ENCODE measurements at places on chromosomes 12 and 14.

DNA sequence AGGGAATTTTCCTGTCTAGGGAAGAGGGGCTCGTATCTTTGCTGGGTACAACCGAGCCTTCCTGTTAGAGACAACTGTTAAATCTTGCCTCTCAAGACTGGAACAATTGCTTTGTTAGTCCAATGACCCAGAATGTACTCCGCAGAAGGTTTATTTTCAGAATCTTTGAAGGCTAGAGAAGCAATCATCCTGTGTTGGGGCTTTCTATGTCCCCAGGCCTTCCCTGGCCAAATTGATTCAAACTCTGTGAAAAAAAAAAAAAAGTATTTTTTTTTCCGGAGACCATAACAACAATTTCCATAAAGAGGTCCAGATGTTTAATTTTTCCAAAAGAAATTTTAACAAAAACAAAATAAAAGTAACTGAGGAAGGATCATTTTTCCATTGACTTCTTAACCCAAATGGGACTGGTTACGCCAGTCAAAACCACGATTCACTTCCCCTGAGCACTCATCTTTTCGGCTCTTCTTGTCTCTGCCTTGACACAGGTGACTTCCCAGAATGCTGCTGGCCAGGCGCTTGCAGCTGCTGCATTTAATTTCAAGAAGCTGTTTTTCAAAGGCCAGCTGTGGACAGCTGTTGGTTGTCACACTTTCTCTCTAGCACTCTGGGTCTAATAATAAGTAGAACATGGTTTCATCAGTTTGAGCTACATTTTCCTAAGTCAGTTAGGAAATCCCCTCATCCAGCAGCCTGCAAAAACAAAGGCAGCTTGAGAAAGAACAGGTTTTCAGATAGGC, 81.6 kb upstream of the MANSC4 start:
- DNase-seq = no peak

- DNase-seq = no peak
Measured at GRCh38 chr12:116673681-116674111, 64.2 kb downstream of the SPRING1 start.

DNA sequence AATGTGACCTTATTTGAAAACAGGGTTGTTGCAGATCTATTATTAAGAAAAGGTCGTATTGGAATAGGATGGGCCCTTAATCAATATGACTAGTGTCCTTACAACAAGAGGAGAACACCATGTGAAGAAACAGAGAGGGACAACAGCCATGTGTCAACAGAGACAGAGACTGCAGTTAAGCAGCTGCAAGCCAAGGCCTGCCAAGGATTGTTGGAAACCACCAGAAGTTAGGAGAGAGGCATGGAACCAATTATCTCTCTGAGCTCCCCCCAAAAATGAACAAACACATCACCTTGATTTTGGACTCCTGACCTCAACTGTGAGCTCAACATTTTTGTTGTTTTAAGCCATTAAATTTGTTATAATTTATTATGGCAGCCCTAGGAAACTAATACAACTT, 214.6 kb upstream of the PRKD1 start:
- no peak for DNase-seq

DNA sequence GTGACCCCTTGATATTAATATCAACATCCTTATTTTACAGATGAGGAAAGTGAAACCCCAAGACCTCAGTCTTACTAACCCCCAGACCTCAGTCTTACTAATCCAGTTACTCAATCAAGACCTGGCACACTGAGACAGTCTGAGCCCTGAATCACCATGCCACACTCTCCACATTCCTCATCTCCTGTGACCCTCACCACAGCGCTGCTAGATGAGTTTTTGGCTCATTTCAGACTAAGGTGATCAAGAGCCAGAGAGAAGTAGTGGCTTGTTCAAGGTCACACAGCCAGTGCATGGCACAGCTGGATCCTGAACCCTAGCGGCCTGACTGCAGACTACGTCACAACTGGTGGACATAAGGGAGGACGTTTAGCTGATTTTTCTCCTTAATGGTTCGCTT, 579.2 kb downstream of the BCL11B start:
- DNase-seq = no peak

DNA sequence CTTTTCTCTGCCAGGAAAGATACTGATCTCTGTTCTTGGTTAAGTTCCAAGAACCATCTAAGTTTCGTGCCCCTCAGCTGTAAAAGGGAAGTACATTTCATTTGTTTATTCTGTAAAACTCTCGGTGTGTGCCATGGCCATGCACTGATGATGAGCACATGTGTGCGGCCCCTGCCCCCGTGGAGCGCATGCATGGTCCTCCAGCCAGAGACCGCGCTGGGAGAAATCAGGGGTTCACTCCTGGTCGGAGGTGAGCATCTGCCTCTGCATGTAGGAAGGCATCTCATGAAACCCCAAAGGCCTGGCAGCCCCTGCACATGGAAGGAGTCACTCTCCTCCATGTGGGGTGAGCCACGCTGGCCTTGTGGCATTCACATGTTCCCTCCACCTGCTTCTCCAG, 102.5 kb upstream of the RTL1 start:
- no peak for DNase-seq

- no peak for DNase-seq
Measured at GRCh38 chr12:85076688-85077430, 40.7 kb downstream of the LRRIQ1 start.

GRCh38 chr14:25349269-25349668, 299.3 kb upstream of the STXBP6 start:
- no peak for DNase-seq

DNA sequence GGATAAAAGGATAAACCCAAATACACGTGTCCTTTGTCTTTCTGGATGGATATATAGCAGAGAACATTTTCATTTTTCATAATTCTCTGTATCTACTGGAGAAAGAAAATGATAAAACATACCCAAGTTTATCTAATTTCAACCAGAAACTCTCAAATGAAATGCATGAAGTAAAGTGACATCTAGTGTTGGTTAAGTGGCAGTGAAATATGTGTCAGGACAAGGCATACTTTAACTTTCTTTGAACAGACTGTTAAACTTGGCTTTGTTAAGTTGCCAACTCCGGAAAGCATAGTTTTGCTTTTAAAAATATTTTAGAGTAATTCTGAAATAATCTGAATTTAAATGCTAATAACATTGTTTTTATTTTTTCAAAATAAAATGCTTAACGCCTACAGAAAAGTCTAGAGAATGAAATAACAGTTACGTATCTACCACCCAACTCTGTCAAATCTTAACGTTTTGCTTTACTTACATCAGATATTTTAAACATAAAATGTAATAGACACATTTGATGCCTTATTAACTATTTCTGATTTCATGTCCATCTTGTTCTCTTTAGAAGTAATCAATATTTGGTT, 25.2 kb upstream of the NTN4 start:
- DNase-seq = no peak

DNA sequence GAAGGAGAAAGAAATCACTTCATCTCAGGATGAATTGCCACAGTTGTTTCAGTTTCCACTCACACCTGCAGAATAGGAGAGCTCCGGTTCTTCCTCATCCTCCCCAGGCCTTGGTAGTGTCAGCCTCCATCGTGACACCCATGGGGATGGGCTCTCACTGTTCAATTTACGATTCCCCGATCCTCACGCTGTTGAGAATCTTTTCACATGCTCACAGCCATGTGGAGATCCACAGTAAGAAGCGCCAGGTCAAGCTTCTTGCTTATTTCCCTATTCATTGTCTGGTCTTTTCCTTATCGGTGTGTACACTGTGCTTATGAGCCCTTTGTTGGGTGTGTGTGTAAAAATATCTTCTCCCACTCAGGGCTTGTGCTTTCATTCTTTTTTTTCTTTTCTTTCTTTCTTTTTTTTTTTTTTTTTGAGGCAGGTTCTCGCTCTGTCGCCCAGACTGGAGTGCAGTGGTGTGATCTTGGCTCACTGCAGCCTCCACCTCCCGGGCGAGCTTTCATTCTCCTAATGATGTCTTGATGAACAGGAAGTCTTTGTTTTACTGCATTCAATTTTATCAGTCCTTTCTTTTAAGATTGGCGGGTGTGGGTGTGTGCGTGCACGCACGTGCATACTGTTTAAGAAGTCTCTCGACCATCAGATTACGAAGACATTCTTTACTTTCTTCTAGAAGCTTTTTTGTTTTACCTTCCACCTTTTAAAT, 21.5 kb downstream of the RIN3 start:
- no peak for DNase-seq

DNA sequence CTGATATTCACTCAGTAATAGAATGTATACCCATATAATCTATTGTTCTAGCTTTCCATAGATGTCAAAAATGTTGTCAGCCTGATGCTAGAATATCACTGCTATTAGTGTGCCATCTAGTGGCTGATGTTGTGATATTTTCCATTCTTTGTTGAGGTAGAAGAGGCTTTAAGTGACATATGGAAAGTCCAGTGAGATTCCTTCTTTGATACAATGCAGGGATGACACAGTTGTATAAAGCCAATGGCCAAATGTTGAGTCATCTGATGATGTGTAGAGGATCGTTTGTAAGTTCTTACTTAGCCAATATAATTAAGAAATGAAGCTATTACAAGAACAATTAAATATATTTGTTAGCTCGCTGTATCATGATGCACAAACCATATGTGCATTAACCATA, 58.1 kb upstream of the PCED1B start:
- no peak for DNase-seq

DNA sequence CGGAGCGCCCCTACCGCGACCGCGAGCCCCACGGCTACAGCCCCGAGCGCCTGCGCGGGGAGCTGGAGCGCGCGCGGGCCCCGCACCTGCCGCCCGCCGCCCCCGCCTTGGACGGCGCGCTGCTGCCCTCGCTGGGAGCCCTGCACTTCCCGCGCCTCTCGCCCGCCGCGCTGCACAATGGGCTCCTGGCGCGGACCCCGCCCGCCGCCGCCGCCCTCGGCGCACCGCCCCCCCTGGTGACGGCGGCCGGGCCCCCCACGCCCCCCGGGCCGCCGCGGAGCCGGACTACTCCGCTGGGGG, 27.0 kb downstream of the LRCOL1 start:
- DNase-seq = no peak

DNA sequence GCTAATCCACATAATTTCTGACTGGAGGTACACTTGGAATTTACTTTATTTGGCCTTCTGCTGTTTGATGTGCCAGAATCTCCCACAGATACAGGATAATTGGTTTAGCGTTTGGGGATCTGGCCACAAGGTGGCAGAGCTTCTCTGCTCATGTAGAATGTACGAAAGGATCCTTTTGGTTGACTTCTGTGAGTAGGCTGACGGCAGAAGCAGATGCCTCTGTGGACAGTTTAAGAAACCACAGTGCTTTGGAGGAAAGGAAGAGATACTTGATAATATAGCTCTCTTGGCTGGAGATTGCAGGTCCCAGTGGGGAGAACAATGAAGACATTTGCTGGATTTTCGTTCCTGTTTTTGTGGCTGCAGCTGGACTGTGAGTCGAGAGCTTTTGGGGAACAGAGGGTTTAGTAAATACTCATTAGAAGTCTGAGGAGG, 75.3 kb upstream of the OR4E1 start:
- peak; percentile 22 for DNase-seq

DNA sequence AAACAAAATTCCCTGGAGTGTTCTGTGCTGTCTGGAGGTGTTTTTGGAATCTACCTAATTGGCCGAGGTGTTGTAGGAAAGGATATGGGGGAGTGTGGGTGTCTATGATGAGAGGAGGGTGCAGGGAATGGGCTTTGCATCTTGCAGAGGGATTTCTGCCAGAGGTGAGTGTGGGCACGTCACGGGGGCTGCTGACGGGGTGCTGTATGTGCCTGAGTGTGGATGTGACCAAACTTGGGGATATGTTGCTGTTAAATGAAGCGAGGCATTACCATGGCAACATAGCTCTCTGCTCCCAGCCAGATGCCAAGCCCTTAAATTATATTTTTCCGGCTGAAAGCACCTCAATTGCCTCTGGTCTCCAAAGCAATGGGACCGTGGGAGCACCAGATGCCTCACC, 44.3 kb upstream of the SPTLC2 start:
- no peak for DNase-seq

DNA sequence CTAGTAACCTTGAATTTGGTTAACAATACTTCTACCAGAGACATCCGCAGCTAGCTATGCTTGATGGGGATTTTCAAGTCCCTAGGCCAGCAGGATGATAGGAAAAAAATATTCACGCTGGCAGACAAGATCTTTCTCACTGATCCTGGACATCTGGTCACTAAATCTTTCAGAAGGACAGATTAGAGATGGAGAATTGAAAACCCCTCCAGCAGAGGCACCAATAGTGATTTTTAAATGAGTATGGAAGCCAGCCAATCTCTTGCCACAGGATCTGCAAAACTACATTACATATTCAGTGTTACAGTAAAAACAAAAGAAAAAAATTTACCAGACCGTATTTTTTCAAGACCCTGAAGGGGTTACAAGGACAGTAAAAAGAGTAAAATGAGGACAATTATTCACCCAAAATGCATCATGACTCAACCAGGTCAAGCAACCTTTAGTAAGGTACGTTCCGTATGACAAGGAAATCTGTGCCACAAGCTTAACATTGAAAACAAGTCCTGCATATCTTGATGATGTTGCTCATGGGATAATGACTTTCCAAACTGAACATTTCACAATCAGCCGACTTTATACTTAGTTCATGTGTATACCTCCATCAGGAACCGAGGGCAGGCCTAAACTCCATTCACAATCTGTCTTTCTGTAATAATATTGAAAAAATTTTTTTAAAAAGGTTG, 239.5 kb downstream of the GXYLT1 start:
- no peak for DNase-seq

- DNase-seq = no peak
Measured at GRCh38 chr14:71675126-71675899, 256.9 kb upstream of the RGS6 start.
